ENCODE measurements at places on chromosomes 5 and 9.

GRCh38 chr5:56415356-56415765 is 182.2 kb upstream of the ANKRD55 start:
- DNase-seq: no peak

DNA sequence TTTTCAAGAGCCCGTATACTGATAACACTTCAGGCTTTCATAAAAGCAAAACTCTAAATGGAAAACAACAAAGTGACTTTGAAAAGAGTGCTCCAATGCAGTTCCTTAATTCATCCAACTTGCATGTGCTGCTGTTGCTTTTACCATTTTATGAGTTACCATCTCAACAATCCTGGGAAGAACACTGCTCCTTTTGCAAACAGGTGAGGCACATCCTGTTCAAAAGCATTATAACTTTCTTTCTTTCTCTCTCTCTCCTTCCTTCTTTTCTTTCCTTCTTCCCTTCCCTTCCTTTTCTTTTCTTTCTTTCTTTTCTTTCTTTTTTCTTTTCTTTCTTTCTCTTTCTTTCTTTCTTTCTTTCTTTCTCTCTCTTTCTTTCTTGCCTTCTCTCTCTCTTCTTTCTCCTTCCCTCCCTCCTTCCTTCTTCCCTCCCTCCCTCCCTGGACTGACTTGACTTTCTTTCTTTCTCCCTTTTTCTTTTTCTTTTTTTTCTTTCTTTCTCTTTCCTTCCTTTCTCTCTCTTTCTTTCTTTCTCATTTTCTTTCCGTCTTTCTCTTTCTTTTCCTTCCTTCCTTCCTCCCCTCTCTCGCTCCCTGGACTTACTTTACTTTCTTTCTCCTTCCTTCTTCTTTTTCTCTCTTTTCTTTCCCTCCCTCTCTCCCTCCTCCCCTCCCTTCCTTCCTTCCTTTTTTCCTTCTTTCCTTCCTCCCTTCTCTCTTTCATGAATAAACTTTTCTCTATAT is 11.2 kb upstream of the PARP8 start:
- DNase-seq: no peak

GRCh38 chr5:31702712-31703111 is 63.8 kb downstream of the PDZD2 start:
- no peak for DNase-seq

DNA sequence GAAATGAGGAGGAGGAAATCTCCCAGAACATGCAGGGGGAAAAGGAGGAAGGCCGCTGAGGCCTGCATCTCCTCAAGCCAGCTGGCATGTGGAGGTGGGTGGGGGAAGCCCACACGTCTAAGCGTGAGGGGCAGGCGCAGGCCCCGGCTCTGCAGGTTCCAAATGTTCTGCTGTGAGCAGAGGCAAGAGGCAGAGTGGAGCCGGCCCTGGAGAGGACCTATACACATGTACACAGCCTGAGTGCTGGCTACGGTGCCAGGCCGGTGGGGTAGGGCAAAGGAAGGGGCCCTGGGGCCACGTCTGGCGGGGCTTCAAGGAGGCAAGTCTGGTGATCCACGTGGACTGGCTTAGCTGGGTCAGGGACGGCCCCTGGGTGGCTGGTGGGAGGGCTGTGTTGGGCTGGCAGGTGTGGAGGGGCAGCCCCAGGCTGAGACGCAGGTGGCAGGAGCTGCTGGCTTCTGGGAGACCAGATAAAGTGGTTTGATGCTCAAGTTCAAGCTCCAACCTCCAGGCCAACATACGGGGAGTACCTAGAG is 26.4 kb downstream of the LPCAT1 start:
- no peak for DNase-seq

DNA sequence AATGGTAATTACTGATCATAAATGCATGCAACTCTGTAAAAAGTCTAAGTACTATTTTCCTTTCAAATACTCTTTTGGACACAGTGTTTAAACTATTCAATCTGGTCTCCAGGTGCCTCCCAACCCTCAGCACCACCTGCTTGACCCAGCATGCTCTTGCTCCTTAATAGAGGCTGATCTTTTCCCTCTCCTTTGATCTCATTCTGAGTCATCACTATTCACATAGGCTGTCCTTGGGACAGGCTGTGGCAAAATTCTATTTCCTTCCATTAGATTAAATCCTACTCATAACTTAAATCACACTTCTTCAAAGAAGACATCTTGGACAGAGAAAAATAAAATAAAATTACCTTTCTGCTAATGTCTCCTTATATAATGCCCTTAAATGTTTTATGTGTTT is 199.4 kb upstream of the ST8SIA4 start:
- DNase-seq: no peak

GRCh38 chr5:177362610-177363507 is 5.1 kb downstream of the RGS14 start:
- DNase-seq: no peak

GRCh38 chr5:43648499-43649124 is 45.6 kb downstream of the NNT start:
- no peak for DNase-seq

- DNase-seq: no peak
Measured at GRCh38 chr9:87880116-87880515, 2.6 kb upstream of the SPATA31E1 start.

GRCh38 chr9:130833031-130833990 is 1.7 kb upstream of the ABL1 start:
- no peak for DNase-seq

DNA sequence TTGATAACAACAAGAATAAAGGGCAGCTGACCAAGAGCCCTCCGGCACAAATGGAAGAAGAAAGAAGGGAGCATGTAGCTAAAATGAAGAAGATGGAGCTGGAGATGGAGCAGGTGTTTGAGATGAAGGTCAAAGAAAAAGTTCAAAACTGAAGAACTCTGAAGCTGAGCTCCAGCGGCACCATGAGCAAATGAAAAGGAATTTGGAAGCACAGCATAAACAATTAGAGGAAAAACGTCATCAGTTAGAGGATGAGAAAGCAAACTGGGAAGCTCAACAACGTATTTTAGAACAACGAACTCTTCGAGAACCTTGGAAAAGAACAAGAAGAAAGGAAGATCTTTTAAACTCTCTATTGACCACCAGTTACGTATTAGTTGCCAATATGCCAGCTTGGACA is 100.9 kb downstream of the GABBR2 start:
- DNase-seq: no peak

GRCh38 chr9:27487128-27487640 is 36.9 kb upstream of the IFNK start:
- DNase-seq: no peak

DNA sequence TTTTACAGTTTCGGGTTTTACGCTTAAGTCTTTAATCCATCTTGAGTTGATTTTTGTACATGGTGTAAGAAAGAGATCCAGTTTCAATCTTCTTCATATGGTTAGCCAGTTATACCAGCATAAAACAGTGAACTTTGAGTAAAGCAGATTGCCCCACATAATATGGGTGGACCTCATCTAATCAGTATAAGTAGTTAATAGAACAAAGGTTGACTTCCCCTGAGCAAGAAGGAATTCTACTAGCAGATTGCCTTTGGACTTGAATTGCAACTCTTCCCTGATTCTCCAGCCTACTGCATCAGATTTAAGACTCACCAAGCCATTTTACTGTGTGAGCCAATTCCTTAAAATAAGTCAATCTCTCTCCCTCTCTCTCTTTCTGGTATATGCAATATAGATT is 173.2 kb downstream of the SNCAIP start:
- no peak for DNase-seq

DNA sequence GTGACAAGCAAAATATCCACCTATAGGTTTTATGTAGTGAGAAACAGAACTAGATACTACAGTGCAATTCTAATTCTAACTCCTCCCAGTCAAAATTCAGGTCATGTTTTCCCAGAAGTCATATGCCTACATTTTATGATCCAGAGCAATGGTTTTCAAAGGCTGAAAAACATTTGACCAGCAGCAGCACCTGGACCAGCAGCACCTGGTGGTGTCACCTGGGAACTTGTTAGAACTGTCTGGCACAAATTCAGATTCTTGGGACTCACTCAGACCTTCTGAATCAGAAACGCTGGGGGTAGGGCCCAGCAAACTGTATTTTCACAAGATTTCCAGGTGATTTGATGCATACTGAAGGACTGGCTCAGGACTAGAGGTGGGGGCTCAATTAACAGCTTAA is 367.7 kb upstream of the RFX3 start:
- no peak for DNase-seq

Data from NCI-H1930 (cell line).